ENCODE measurements at places on chromosomes 7 and 10.

GRCh38 chr7:123653162-123653561 lies 2.5 kb upstream of the LMOD2 start:
- DNase-seq, result no peak

GRCh38 chr10:26840938-26841732 lies 19.6 kb downstream of the ABI1 start:
- no peak for DNase-seq

GRCh38 chr10:75070961-75071428 lies 40.5 kb upstream of the SAMD8 start:
- no peak for DNase-seq

DNA sequence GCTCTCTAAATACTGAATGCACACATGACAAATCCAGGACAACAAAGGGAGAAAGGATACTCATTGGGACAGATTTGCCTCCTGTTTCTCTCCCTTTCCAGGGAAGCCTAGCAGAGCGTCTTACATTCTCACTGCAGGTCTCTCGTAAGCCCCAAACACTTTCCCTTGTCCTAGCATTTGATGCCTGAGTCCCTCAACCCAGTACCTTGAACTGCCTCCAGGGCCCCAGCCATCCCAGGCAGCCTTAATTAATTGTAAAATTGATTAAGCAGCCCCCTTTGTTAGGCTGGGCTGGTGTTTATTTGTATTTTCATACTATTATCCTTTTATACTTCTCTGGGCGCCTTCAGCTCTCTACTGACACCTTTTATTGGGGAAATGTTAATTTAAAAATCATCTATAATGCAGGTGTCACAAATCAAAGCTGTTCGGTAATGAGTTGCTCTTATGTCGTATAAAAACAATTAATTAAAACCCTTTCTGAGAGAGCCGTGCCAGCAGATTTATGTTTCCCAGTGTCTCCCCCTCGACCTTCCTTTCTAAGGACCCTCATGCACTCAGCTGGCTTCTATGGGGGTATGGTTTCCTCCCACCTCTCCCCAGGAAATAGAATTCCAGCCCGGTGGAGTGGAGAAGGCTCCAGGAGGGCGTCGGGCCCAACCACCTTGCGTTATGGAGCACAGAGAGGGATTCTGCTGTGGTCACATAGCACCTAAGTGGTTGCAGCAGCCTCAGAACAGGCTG lies 243.8 kb downstream of the RPS24 start:
- DNase-seq, result no peak

- no peak for DNase-seq
Observed at GRCh38 chr10:59283456-59284091, 78.8 kb downstream of the FAM13C start.

DNA sequence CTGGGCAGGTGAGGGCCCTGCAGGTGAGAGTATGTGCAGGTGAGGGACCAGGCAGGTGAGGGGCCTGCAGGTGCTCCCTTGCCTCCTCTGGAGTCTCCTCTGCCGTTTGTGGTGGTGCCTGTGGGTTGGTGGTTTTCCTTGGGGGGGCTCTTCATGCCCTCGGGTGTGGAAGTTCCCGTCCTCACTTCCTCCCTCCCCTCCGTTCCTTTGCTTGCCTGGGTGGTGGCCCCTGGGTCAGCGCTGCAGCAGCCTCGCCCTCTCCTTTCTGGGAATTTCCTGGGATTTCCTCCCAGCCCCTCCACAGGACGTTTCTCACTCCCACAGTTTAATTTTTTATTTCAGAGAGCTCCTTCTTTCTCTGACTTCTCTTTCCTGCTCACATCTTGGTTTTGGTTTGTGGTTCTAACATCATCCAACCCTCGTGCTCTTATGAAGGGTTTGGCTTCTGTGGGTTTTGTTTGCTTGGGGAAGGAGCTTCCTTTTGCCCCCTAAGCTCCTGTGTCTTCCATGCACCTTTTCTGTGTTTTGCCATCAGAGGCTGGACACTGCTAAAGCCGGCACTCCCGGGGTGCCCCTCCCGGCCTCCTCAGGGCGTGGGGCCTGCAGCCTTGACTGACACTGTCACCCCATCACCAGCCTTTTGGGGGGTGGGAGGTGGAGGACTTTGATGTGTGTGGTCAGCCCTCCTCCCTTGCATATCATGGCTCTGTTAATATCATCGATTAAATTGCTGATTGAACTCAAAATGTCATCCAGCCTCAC lies 29.2 kb upstream of the ADGRA1 start:
- no peak for DNase-seq

DNA sequence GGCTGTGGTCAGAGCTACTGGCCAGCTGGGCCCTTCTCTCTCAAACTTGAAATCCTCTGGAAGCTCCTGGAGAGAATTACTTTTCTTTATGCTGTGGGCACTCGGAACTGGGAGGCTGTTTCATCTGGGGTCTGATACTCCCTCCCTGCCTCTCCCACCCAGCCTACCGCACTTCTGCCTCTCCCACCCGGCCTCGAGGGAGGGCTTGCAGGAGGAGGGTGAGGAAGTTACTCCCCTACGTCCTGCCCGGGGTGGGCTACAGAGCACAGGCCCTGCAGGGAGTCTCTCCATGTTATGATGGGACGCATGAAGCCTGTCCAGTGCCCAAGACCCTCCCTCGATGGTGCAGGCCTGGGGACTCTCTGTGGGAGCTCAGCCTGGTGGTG lies 584.6 kb upstream of the MKI67 start:
- DNase-seq, result no peak

GRCh38 chr7:12640299-12641096 lies 46.9 kb upstream of the ARL4A start:
- DNase-seq, result no peak

GRCh38 chr7:128775744-128776474 lies at the start of gene OPN1SW:
TSS of gene OPN1SW (minus strand) at chr7:128775794. CDS start at chr7:128775781, 13 bp downstream.
- no peak for DNase-seq

DNA sequence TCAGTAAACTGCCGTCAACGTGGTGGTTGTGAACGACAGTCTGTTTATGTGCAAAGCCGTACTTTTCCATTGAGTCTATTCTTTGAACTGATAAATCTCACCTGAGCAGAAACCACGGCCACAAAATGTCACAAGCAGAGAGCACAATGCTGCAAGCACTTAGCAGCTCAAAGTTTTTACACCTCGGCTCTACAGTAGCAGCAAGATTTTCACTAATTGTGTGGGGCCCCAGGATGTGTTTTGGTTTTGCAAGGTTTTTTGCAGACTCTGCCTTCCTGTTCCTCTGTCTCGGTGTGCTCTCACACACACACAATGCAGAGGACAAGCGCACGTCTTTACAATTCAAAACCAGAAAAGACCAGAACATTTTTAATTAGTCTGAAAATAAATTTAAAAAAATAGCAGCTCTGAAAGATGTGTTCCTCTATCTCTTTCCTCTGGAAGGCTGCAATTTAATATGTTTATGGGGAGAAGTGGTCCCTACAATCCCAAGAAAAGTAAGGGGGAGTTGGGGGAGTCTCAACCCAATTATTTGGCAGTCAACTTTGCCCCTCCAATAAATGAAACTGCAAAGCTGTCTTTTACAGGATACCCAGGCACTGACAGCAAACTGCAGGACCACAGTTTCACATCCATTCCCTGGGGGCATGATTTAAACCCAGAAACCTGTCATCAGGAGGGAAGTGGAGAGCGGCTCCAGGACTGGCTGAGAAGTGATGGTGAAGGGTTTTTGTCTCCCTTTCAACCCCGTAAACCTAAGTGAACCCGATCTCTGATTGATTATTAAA lies 73.8 kb upstream of the SFMBT2 start:
- DNase-seq, result peak; percentile 10

DNA sequence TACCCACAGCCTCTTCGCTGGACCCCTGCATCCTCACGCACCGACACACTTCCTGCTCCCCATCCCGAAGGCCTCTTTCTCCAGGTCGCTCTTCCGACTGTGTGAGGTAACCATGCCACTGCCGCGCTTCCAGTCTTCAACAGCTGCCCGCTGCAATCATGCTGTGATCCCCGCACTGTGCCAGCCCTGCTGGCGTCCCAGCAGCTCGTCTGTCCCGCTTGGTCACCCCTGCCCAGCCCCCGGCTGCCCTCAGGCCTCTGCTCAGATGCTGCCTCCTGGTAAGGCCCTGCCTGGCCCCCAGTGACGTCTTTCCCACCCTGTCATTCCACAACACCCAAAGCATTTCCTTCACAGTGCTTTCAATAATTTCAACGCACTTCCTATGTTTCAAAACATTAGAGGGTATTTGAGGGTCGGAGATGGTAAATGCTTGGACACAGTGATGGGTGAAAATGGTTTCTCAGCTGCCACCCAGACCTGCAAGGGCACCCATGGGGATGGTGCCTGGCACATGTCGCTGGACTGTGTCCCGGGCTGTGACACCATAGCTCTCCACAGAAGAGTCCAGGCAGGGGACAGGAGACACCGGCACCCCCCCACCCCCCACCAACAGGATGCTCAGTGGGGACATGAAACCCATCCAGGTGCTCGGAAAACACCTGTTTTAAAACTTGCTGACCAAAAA lies 125.2 kb downstream of the MAD1L1 start:
- no peak for DNase-seq

DNA sequence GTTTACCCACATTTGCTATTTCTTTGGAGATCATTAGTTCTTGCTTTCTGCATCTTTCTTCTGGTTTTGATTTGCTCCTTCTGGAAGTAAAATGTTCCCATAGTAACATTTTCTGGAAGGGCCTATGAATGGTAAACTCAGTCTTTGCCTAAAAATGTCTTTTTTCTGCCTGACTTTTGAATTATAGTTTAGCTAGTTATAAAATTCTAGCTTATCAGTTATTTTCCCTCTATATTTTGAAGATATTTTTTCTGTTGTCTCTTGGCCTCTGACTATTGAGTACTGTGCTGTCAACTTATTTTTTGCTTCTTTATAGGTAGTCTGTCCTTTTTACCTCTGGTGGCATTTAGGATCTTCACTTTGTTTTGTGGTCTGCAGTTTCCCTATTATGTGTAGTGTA lies 21.6 kb upstream of the MTURN start:
- DNase-seq, result no peak

DNA sequence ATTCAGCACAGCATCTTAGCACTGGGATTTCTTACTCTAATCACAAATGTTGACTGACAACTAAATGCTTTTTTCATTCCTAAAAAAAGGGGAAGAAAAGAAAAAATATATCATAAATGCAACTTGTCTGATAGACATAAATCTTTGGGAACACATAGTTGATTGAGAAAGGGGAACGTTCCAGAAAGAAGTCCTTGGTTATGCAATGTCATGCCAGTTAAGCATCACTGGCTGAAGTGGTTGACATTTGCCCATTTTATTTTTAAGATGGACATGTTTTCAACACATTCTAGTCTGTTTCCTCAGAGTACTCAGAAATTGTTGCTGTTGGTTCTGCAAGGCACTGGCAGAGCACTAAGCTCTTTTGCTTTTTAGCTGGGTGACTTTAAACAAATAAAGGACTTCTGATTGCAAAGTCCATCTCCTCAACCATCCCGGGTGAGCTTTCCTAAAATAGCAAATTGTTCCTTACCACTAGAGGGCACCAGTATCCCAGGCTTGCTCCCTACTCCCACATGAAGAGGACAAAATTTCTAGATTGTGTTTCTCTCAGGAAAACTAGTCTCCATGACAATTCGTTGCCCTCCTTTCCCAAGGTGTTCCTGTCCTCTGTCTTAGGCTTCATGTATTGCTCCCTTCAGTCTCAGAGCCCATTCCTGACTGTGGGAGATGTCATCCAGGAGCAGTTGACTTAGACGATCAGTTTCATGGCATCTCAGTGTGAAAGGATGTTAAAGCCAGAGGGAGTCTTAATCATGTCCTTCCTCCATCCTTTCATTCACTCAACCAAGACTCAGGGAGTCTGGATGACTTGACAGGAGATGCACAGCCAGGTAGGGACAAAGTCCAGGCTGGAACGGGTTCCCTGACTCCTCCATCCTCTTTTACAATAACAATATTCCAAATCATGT lies 23.9 kb downstream of the OPALIN start:
- DNase-seq, result no peak

DNA sequence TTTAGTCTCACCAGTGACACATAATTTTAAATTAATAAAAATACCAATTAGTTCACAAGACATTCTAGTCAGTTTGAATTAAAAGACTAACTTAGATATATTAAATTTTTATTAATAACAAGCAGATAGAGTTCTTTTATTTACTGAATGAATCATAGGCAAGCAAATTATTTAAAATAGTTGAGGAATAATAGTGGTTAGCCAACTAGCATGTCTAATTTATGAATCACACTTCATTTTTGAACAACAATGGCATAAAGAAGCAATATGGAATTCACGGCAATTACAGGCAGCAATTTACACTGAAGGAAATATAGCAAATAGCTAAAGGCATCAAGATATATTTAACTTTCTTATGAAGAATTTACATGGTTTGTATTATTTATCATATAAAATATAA lies 187.0 kb upstream of the SLC26A5 start:
- no peak for DNase-seq

- no peak for DNase-seq
Observed at GRCh38 chr10:91091780-91092179, 128.7 kb upstream of the PCGF5 start.

GRCh38 chr7:27152816-27153442 lies 546 bp upstream of the HOXA3 start:
- DNase-seq, result no peak

DNA sequence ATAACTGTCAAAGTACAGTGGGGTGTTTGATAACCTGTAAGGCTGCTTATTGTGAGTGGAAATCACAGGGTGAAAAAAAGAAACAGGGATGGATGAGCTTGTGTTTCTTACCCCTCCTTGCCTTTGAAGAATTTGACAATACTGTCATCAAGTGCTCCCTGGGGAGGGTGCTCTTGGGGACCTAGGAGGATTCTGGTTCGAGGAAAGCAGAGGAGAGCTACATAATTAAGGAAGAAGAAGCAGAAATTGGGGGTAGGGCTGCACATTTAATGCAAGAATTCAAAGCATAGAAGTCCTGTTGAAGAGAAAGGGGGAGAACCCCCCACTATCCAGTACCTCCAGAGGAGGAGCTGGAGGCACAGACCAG lies 208.1 kb upstream of the PHYHIPL start:
- no peak for DNase-seq

DNA sequence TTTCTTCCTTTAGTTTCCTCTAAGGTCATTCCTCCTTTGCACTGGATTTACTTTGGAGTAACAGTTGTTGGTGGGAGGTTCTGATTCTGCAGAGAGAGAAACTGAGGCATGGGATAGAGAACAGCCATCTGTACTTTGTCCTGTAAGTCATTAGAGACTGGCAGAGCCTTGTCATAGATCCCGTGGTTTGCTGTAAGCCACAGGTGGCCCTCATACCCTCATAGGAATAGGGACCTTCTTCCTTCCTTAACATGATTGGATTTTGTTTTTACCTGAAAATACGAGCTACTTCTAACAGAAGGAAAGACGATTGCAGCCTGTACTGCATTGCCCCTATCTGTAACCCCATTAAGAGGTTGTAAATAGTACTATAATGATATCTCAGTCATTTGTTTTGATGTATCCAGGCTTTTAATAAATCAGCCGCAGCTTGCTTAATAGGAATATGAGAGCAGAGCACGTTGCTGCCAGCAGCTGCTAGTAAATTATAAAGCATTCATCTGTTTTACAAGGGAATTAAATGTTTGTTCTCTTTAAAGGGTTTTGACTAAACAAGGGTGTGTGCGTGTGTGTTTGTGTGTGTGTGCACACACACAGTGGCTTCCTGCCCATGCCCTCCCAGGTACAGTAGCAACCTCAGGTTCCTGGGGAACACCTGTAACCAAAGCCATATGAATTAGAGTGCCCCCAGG lies 249.8 kb downstream of the AUTS2 start:
- DNase-seq, result no peak
